ENCODE measurements at places on chromosomes 16 and 17. TPM values are rescaled to one million over a fixed set of nuclear protein-coding genes. Genes with fewer than 3 reads are reported as not detected.

The CACNG1 gene
- 0.28 TPM for total RNA-seq

The MYO15A gene
- total RNA-seq, result 1.8 TPM

The TP53TG3C gene
- not detected for total RNA-seq

The CACNA1H gene
- 7.8 TPM for total RNA-seq

The ZG16 gene
- not detected for total RNA-seq

The CFAP52 gene
- total RNA-seq, result 26.7 TPM

The PARD6A gene
- total RNA-seq, result 7.2 TPM
